Posterior vena cava (tissue), 2 donors: ENCODE measurements at places on chromosomes 5 and 9. TPM values are rescaled to one million over a fixed set of nuclear protein-coding genes. Genes with fewer than 3 reads are reported as not detected.

DNA sequence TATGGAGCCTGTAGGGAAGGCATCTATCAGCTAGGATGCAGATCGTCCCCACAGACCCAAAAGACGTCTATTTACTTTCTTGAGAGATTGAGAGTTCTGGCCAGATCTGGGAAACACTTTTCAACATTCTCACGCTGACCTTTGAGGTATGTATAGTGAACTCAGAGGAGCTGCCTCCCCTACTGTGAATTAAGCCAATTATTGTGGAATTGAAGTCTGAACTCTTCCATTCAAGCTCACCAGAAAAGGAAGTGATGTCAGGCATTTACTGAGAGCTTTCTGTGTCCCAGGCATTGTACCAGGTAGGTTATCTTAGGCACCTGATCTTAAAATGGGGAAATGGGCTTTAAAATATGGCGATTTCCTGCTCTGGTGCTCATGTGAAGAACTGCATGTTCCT is 136.5 kb downstream of the SV2C start:
- no peak for DNase-seq

DNA sequence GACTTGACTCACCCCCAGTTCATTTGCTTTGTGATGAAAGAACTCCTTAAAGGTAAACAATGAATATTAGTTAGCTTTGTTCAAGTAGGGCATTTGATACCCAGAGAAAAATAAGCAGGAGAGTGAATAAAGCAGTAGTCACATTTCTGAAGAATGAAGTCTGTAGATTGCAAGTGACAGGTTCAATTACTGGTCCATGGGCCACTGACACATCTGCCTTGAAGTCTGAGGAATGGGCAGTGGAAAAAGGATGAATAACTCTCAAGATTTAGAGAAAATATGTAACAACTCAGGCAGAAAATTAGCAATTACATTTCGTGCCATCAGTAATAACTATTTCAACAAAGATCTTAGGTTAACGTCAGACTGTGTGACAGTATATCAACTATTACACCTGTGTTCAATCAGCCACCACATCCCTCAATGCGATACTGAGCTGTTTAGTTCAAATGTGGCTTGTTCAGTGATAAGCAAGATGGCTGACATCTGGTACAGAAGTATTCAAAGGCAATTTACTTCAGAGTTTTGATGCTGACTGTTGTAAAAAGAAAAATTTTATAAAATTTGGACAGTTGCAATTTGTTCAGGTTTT is 1890.7 kb upstream of the NUDT12 start:
- no peak for DNase-seq

DNA sequence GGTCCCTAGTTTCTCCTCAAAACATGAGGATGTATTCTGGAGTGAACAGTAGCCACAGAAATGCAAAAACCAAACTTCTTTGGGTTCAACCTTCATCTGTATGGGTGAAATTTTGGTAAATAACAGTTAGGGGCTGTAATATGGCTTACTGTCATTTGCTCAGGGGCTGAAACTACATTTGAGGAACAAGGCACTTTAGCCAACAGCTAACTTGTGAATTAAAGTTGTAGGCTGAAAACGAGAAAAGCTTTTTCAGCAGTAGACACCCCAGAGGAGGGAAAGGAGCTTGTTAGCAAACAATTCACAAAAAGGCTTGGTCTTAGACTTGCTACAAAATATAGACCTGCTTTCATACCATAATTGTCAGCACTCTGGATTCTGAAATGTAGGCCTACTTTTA is 6.6 kb downstream of the TMEM171 start:
- no peak for DNase-seq

Gene KCNV2
- not detected for total RNA-seq

DNA sequence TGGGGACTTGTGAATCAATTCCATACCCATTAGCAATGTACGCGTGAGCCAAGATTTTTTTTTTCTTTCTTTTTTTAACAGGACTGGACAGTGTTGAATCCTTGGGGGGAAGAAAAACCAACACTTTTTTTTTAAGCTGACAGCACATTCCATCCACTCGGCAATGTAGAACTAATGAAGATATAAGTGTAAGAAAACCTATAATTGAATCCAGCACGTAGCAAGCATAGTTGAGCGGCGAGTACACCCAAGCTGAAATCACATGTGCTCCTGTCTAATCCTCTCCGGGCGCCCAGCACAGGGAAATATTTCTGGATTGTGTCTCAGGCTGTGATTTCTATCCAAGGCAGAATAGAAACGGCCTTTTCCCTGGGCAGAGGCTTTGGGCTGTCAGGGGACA is 118.2 kb downstream of the BOD1 start:
- no peak for DNase-seq

Gene RANBP3L
- 2.2 TPM for total RNA-seq

DNA sequence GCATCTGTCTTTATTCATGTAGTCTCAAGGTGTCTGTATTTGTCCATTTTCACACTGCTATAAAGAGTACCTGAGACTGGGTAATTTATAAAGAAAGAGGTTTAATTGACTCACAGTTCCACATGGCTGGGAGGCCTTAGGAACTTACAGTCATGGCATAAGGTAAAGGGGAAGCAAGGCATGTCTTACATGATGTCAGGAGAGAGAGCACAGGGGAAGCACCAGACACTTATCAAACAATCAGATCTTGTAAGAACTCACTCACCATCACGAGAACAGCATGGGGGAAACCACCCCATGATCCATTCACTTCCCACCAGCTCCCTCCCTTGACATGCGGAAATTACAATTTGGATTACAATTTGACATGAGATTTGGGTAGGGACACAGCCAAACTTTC is 44.2 kb downstream of the NLN start:
- no peak for DNase-seq

GRCh38 chr9:131748411-131748955 is 8.6 kb upstream of the RAPGEF1 start:
- DNase-seq, result no peak
